CD4-positive, alpha-beta T cell treated with Interleukin-10 for 1 hour (primary cell): ENCODE measurements at places on chromosomes 16 and 17.

GRCh38 chr17:19773534-19773933, 25.4 kb upstream of the ALDH3A1 start:
- DNase-seq, result no peak

GRCh38 chr16:75376475-75377161, 56.7 kb downstream of the CFDP1 start:
- DNase-seq, result no peak

- no peak for DNase-seq
These were observed 36.0 kb upstream of the KLHDC4 start for GRCh38 chr16:87801679-87802259.

GRCh38 chr17:53088481-53088880, 734.2 kb upstream of the KIF2B start:
- no peak for DNase-seq

DNA sequence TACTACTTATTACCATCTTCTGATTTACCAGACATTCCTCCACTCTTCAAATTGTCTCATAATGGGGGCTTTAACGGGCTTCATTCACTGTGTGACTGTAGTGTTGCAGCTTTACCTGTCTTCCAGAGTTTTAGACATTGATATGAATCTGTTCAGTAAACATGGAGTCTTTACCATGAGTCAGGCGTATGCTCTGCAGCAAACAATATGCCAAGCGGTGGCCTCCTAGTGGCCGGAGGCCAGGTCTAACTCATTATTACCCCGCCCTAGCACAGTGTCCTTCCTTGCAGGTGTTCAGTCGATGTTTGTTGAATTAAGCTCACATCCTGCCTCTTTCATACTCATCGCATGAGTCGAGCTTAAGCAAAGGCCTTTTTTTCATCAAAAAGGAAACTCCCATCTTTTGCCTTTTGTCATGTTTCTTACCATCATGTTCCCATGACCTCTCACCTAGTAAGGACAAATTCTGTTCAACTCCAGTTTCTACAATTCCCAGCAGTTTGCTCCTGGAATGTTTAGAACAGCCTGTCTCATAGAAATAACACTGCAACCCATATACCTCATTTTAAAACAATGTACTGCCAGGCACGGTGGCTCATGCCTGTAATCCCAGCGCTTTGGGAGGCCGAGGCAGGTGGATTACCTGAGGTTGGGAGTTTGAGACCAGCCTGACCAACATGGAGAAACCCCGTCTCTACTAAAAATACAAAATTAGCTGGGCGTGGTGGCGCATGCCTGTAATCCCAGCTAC, 39.4 kb downstream of the TUBD1 start:
- DNase-seq, result peak; percentile 76

DNA sequence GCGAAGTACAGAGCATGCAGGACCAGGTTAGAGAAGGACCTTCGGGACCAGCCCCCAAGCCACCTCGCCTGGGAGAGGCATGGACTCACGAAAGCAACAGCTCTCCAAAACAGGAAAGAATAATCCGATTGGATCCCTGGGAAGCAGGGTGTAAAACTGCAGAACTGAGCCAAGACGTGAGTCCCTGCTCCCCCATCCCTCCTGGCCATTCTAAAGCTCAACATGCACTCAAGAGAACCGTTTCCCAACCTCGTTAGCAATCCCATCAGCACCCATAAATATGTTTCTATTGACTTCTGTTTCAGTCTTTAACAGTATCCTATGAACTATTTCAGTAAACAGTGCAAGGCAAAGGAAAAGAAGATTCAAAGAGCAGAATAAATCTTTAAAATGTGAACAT, 167.0 kb downstream of the COPRS start:
- no peak for DNase-seq

- DNase-seq, result no peak
These were observed 31.0 kb downstream of the PMM2 start for GRCh38 chr16:8828541-8829165.

DNA sequence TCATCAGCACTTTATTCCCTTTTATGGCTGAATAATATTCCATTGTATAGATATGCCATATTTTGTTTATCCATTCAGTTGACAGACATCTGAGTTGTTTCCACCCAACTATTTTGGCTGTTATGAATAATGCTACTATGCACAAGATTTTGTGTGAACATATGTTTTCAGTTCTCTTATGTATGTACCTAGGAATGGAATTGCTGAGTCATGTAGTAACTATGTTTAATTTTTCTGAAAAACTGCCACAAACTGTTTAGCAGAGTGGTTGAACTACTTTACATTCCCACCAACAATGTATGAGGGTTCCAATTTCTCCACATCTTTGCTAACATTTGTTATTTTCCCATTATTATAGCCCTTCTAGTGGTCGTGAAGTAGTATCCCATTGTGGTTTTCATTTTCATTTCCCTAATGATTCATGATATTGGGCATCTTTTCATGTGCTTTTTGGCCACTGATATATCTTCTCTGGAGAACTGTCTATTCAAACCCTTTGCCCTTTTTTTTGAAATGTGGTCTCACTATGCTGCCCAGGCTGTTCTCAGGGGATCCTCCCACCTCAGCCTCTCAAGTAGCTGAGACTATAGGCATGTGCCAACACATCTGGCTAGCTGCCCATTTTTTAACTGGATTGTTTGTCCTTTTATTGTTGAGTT, 26.3 kb downstream of the SMURF2 start:
- no peak for DNase-seq

DNA sequence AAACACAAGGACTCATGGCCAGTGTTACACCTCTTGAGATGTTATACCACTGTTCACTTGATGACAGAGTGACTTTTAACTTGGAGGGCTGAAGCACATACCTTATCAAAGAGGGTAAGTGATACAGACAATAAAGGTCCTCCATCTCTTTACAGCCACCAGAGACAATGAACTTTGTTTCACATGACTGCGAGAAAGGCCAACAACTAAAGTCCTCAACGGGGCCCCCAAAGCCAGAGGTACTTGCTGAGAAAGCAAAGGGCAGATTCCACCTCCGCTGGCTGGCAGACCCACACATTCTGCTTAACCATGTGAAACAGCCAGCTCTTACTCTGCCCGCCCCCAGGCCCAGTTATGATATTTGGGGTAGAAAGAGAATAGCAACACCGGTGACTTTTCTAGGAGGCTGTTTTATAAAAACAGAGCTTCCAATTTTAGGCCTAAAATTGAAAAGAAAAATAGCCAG, 21.4 kb downstream of the DCUN1D3 start:
- DNase-seq, result no peak

- no peak for DNase-seq
These were observed 370.1 kb upstream of the ZFHX3 start for GRCh38 chr16:73418051-73418450.

GRCh38 chr16:10598157-10598556, 17.8 kb upstream of the EMP2 start:
- DNase-seq, result no peak

DNA sequence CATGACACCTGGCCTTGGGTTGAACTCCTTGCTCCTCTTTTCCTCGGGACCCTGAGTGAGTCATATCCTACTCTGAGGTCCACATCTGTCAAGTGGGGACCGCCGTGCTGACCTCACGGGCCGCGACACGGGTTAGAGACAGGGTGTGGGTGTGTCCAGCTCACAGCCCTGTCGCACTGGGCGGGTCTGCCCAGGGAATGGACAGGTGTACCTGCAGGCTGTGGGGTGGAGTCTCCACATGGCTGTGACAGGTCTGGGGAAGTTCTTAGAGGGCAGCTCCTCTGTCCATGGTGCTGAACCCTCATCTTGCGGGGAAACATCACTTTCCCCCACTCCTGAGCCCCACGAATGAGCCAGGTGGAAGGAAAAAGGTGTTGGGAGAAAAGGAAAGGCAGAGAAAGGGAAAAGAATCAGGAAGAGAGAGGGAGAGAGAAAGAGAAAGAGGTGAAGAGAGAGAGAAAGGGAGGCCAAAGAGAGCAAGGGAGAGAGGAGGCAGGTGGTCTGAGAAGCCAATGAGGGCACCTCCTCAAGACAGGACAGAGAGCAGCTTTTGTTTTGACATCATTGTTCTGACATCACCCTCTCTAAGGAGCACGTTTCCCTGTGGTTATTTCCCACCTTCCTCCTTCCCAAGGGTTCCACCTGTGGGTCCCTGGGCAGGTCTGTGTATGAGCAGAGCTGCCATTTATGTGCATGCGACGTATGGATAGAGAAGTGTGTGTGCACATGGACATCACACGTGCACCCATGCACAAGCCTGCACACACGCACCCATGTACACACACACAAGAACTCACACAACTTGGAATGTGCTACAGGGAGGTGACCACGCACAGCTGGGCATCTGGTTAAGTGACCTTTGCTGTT, 32.6 kb upstream of the CBFA2T3 start:
- peak; percentile 22 for DNase-seq

DNA sequence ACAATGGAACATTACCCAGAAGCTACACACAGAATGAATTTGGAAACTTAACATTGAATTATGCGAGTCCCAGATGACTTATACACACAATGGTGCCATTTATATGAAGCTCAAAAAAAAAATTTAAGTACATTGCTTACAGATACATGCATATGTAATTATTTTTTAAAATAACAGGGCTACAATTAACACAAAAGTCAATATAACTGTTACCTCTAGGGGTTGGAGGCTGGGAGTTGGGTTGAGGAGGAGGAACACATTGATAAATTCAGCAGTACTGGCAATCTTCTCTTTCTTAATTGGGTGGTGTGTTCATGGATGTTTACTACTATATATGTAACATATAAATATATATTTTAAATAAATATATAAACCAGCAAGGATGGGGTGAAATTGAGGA, 1.1 kb downstream of the ZNF23 start:
- no peak for DNase-seq

- no peak for DNase-seq
These were observed 14.3 kb downstream of the PIEZO1 start for GRCh38 chr16:88770461-88771293.

DNA sequence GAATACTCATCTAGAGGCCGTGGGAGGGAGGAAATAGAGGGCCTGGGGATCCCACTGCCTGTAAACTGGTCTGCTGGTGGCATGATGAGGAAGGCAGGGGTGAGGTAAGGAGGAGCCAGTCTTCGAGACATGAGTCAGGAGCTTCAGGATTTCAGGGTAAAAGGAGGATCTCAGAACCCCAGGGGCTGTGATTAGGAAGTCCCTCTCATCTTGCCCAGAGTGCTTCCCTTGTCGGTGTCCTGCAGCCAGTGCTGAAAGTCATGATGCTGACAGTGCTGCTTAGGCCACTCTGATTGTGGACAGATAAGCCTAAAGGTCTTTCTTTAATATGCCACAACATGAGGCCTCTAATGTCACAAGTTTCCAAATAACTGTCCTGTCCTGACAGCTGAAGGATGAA, 29.6 kb downstream of the COG4 start:
- DNase-seq, result no peak

DNA sequence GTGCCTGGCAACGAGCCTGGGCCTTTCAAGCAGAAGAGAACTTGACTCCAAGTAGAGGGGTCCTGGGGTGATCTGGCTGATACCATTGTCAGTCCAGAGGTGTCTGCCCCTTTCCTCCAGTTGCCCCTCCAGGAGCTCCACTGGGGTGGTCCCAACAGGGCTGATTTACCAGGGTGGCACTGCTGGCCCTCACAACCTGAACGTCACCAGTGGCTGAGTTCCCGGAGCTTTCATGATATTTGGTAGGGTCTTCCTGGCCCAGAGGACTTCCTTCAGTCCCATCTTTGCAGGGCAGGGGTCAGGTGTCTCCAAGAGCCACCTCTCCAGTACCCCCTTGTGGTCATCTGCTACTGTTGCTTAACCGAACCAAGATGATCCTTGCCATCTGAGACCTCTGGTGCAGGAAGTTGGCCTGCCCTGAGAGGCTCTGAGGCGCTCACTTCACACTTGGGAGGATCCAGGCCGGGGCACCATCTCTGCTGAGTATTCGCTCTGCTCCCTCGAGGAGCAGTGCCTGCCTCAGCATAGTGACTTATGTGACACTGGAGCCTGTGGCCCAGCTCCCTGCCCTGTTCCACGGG, 3.5 kb downstream of the LIMD2 start:
- peak; percentile 67 for DNase-seq

DNA sequence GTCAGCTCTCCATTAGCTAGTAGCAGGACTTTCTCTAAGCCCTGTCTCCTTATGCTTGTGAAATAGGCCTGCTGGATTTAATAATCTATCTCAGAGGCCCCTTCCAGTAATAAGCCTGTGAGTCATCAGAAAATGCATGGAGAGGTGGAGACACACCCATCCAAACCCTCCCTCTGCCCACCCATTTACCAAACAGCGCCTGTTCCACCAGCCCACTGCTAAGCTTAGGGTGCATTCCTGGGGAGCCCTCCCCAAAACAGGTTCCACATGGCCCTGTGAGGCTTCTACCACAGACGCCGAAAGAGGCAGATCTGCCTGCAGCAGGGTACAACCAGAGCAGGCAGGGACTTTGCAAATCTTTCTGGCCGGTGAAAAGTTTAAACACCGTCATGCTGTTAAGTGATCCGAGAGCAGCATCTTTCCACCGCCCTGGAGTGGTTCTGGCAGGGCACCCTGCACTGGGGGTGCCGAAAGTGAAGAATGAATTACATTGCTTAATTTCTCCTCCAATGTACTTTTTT, 99.3 kb downstream of the GAS7 start:
- DNase-seq, result no peak

DNA sequence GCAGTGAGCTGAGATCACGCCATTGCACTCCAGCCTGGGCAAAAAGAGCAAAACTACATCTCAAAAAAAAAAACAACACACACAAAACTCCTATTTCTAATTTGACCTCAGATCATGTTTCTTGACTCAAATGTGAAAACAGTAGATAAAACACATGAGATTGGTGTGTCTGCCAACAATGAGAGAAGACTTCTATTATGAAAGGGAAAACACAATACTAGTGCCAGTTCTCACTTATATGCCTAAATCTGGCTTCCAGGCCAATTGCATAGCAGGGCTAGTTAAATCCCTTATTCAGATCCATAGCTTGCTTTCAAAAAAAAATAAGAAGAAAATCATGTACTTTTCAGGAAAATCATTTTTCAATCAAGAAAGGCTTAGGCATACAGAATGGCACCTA, 39.4 kb downstream of the AP1G1 start:
- DNase-seq, result no peak

DNA sequence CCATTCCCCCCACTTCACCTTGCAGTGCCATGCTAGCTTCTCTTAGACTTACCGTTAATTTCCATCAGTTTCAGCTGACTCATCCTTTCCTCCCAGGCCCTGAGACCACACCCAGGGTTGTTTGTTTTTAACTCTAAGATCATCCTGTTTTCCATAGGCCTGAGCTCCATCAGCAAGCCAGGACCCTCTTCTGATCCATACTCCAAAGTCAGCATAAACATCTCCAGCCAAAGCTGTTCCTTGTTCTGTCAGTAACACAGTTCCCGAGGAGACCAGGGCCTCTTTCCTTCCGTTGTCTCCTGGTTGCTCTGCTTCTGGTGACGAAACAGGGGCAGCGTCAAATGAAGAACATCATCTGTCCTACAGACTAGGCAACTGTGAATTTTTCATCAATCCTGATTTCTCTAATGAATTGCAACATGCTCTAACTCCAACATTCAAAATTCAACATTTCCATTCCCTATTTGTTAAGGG, 83.8 kb upstream of the HNF1B start:
- DNase-seq, result no peak

GRCh38 chr17:40070709-40071312, 8.0 kb downstream of the THRA start:
- no peak for DNase-seq
